ENCODE measurements at places on chromosomes 3 and 15.
A peak's percentile ranks its signal among the peaks of the same experiment; 100 is the strongest.

- no peak for DNase-seq
These were observed 265.5 kb upstream of the ATP10A start for GRCh38 chr15:26128611-26129140.

GRCh38 chr15:70526221-70526973, 237.0 kb downstream of the UACA start:
- DNase-seq = peak; percentile 56

- no peak for DNase-seq
These were observed 9.2 kb upstream of the HHLA2 start for GRCh38 chr3:108287146-108287545.

- DNase-seq = no peak
These were observed 41.1 kb downstream of the TNFAIP8L3 start for GRCh38 chr15:51053571-51053970.

- DNase-seq = no peak
These were observed 491.5 kb upstream of the TGFBR2 start for GRCh38 chr3:30114918-30115317.

- no peak for DNase-seq
These were observed 18.7 kb upstream of the MTMR14 start for GRCh38 chr3:9630550-9631139.

GRCh38 chr3:113261063-113261625, 49.8 kb downstream of the BOC start:
- no peak for DNase-seq

- DNase-seq = no peak
These were observed 689.9 kb upstream of the SEMA6D start for GRCh38 chr15:47027322-47027946.

GRCh38 chr15:33644304-33644703, 324.0 kb upstream of the CHRM5 start:
- DNase-seq = no peak

DNA sequence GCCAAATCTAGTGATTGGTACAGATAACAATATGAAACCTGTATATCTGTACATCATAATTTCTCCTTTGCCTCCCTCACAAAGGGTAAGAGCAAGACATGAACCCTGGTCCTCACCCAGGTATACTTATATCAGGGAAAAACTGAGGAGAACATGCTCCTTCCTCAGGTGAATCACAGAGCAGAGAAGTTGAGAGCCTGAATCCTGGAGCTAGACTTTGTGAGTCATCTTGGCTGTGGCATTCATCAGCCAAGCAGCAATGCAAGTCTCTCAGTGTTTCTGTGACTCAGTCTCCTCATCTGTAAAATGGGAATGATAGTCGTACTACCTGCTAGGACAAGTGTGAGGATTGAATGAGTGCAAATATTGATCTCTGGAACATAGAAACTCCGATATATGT, 165.7 kb upstream of the ADAMTS9 start:
- DNase-seq = no peak

DNA sequence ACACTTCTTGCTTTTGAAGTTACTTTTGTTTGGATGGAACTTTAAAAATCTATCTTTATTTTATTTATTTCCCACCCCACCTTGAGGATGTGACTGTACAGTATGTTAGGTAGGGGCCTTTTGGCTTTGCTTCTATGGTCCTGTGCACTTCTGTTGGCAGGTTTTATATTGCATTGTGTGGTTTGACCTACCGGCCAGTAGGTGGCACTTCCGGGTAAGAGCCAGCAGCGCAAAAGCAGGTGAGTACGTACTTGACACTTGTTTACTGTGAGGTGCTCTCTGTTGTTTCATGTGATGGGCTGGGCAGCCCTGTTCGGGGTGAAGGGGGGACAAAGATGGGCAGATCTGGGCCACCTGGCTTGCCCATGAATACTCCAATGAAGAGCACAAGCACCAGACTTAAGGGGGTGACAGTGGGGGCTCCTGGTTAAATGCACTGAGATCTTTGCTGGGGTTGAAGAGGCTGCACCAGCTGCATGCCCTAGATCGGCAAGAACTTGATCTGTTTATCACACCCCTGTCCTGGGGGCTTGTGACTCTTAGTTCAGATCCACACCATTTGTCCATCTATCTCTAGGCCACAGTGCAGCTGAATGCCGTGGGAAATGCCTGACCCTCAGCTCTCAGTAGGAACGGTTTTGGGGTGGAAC, 131.6 kb downstream of the NLGN1 start:
- peak; percentile 39 for DNase-seq
